ENCODE measurements at places on chromosomes 12 and 14. TPM values are rescaled to one million over a fixed set of nuclear protein-coding genes. Genes with fewer than 3 reads are reported as not detected.

DNA sequence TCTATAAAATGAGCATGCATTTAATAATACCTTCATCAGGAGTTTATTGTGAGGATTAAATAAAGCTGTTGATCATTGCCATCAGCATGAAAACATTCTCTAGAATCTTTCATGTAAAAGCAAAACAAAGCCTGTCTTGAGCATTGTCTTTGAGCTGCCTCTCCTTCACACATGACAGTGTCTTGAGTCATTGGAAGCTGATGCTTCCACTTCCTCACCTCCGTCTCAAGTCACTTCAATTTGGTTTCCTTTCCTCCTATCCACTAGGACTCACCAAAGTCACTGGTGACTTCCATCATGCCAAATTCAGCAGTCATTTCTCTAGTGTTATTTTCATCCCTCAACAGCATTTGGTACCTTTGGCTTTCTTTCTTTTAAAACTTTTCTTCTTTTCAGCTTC lies 31.6 kb upstream of the MYBPC1 start:
- DNase-seq, result no peak

DNA sequence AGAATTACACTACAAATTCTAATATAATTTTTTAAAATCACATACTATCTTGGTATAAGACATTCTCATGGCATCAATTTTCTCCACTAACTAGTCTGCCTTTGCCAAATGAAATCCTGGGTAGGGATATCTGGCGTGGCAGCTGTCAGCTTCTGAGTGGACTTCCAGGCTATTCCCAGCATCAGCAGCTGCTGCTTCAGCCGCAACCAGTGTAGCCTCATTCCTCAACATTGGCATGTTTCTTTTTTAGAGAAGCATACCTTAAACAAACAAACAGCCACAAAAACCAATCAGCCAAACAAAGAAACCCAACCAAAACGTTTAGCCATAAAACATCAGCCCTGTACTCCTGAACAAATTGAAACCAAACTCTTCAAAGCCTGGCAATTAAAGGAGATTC lies 235.8 kb downstream of the SSPN start:
- no peak for DNase-seq

DNA sequence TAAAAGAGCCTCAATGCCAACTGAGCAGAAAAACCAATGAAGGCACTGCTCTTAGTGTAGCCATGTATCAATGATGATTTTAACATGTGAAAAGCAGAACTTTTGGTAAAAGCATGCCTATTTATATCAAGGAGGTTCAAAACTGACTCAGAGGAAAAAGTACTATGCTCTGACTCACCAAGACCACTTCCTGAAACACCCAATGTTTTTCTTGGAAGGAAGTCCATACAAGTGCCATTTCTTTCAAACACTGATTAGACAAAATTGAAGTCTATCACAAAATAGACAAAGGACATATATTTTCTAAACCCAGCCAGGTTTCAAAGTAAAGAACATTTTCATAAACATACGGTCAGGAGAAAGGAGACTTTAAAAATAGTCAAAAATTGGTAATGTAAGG lies 88.6 kb downstream of the EPS8 start:
- DNase-seq, result no peak

- no peak for DNase-seq
Observed at GRCh38 chr12:63302269-63302940, 151.4 kb upstream of the AVPR1A start.

- DNase-seq, result no peak
Observed at GRCh38 chr12:2044165-2044564, 8.6 kb upstream of the CACNA1C start.

DNA sequence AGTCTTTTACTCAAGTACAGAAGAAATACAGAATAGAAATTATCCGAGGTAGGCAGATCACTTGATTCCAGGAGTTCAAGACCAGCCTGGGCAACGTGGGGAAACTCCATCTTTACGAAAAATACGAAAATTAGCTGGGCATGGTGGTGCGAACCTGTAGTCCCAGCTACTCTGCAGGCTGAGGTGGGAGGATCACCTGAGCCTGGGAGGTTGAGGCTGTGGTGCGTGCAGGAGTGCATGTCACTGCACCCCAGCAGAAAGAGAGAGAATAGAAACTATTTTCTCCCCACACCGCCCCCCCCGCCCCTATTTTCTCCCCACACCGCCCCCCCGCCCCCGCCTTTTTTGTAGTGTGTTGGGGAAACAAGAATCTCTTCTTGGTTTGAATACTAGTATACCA lies 2.2 kb downstream of the DNM1L start:
- DNase-seq, result no peak

GRCh38 chr14:40758076-40758475 lies 848.6 kb upstream of the LRFN5 start:
- no peak for DNase-seq

DNA sequence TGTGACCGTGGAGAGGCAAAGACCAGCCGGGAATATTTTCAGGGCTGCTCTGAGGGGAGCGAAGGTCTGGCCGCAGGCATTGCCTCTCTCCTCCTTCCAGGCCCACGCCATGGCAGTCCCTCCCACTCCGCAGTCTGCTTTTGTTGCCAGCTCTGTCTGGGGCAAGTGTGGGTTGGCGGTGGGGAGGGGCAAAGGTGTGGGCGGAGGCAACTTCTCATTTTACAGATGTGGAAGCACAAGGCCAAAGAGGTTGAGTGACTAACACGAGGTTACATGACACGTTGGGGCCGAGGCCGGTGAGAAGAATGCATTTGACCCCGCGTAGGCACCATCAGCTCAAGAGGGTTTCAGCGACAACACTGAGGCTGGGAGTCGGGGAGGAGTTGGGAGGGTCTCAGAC lies 6.1 kb upstream of the FAIM2 start:
- DNase-seq, result no peak

GRCh38 chr14:69763761-69764510 lies 3.0 kb upstream of the SRSF5 start:
- no peak for DNase-seq

DNA sequence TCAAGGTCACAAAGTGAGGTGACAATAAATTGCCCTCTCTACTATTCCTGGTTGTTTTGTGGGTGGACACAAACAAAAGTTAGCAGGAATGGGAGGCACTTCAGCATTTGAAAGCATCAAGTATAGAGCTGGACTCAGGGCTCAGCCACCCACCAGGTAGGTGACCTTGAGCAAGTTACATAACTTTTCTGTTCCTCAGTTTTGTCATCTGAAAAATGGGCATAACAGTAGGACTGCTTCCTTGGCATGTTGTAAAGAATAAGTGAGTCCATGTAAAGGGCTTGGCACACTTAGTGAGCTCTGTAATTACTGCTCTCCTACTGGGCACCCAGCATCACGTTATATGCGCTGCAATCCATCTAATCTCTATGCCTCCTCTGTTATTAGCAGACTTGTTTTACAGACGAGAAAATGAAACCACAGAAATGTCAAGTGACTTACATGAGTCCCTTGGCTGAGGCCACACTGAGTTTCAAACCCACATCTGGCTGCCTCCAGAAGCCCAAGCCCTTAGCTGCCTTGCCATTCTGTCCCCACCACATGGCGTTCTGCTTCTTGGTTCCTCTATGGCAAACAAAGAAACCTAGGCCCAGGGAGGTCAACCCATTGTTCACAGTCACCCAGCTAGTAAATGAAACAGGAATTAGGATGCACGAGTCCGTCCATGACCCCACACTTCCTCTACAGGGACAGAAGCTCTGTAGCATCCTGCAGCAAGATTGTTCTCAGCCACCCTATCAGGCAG lies 63.2 kb upstream of the SLC24A4 start:
- DNase-seq, result no peak

GRCh38 chr14:86462193-86462753 lies 932.3 kb downstream of the FLRT2 start:
- no peak for DNase-seq

DNA sequence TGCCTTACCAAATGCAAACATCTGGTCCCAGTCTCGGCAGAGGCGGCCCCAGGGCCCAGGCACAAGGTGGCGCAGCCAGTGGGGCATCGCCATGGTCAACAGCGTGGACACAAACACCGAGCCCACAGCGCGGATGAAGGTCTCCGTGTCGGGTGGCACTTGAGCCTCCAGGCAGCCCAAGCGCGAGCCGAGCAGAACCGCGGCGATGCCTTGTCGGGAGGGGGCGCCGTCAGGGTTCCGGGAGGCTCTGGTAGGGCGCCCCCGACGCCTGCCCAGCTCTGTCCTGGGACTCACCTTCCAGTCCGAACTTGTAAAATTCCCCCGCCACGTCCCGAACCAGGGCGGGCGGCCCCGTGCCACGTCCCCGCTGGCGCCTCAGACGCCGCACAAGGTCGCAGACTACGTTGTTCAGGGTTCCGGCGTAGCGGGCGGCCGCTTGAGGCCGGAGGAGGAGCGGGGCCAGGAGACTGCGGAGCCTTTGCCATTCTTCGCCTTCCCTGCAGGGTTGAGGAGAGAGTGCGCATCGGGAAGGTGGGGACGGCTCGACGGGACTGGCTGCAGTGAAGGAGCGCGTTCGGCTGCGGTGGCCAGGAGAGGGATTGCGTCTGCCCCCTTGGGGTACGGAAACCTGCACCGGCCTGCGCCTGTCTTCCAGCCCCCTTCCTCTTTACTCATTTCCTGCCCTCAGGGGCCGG lies 1.7 kb downstream of the CYP27B1 start:
- DNase-seq, result no peak

DNA sequence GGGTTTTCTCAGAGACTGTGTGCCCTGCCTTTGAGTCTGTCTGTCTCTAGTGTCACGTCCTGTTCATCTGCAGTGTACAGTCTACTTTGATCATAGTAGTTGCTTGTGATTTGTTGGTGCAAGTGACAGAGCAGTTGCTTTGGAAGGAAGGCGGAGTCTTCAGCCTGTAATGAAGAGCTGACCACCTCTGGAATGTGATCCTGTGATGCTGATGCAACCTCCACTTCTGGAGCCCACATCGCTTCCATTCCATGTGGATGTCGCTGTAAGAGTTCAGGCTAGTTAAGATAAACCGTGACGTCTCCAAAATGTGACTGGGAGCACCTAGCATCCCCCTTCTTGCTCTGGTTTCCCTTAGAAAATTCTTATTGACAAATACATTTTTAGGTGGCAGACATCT lies 51.8 kb downstream of the PELI2 start:
- DNase-seq, result no peak

- no peak for DNase-seq
Observed at GRCh38 chr12:4540638-4541037, 1.9 kb downstream of the RAD51AP1 start.

GRCh38 chr14:76293923-76294322 lies 82.0 kb upstream of the ESRRB start:
- DNase-seq, result no peak

- no peak for DNase-seq
Observed at GRCh38 chr12:75990189-75990912, 41.2 kb downstream of the PHLDA1 start.

- DNase-seq, result no peak
Observed at GRCh38 chr14:72740504-72740961, 153.4 kb downstream of the DPF3 start.

GRCh38 chr12:120640861-120641833 lies 721 bp downstream of the CABP1 start:
- no peak for DNase-seq

DNA sequence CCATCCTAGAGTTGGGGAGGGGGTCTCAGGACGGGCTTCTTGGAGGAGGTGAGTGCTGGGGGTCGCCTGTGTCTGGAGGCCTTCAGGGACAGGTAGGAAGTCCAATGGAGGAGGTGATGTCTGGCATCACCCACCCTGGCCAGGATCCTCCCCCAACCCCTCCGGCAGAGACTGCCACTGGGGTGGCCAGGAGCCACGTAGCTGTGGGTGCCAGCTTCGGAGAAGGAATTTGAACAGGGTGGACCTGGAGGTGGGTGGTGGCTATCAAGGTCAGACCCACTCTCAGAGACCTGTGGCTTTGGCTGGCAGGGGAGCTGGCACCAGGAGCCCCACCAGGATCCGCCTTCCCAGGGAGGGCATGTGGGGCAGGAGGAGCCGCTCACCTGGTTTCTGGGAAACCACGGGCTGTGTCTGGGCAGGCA lies 9.1 kb downstream of the CEP170B start:
- no peak for DNase-seq

DNA sequence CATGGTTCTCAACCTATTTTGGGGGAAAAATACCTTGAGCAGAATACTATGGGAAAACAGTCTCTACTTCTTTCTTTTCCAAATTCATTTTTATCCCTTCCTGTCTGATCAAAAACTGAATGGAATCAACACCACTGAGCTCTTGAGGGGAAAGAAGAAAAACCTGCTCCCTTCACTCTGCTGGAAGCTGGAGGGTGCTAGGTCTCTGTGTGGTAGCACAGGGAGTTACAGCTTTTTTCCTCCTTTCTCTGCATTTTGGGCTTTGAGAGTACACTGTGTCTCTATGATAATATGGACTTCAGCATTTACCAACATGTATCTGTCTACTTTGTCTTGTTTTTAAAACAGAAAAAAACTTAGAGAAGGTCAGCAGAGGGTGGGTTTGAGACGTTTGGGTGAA lies 417.2 kb upstream of the SYT1 start:
- no peak for DNase-seq

DNA sequence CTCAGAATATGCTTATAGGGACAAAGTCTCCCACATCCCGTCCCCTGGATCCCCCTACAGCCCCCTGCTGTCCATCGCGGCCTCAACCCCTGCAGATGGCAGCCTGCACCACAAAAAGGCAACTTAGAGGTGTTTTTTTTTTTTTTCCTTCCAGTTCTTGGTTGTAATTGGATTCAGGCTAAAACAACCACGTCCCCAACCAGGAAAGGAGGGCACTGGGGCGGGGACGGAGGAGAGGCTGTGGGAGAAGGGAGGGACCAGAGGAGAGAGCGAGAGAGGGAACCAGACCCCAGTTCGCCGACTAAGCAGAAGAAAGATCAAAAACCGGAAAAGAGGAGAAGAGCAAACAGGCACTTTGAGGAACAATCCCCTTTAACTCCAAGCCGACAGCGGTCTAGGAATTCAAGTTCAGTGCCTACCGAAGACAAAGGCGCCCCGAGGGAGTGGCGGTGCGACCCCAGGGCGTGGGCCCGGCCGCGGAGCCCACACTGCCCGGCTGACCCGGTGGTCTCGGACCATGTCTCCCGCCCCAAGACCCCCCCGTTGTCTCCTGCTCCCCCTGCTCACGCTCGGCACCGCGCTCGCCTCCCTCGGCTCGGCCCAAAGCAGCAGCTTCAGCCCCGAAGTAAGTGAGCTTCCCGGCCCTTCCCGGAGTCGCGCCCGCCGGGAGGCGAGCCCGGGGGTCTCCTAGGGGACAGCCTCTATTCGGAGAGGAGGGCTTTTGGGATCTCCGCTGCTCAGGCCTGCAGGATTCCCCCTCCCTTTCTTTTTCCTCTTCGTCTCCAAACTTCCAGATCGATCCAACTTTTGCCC lies at the start of gene MMP14:
Gene MMP14, plus strand, starts transcription at position 285 of the 813 bp plus-strand sequence. Its CDS starts 233 bp downstream, at position 518.
- no peak for DNase-seq

LTBP2 gene
- 2.7 TPM for polyA plus RNA-seq

SLCO1A2 gene
- 1.5 TPM for polyA plus RNA-seq

PPFIBP1 gene
- polyA plus RNA-seq, result 66.9 TPM

NPFF gene
- polyA plus RNA-seq, result 0.40 TPM

PRKD1 gene
- polyA plus RNA-seq, result 31.3 TPM

ACRBP gene
- 4.6 TPM for polyA plus RNA-seq

FOXM1 gene
- polyA plus RNA-seq, result 28.0 TPM

NCAPD2 gene
- polyA plus RNA-seq, result 53.5 TPM

LMNTD1 gene
- polyA plus RNA-seq, result not detected

KCNK10 gene
- polyA plus RNA-seq, result 0.16 TPM

KLHL33 gene
- 0.50 TPM for polyA plus RNA-seq

B4GALNT1 gene
- 0.75 TPM for polyA plus RNA-seq

GPRC5D gene
- not detected for polyA plus RNA-seq

TAMALIN gene
- polyA plus RNA-seq, result 16.5 TPM

PARPBP gene
- 14.1 TPM for polyA plus RNA-seq

Data from right renal cortex interstitium (tissue), 3 donors.